Kidney epithelial cell (primary cell): ENCODE measurements at places on chromosomes 7 and 10. TPM values are rescaled to one million over a fixed set of nuclear protein-coding genes. Genes with fewer than 3 reads are reported as not detected.
A peak's percentile ranks its signal among the peaks of the same experiment; 100 is the strongest.

GRCh38 chr10:44779511-44779910, 131.6 kb upstream of the TMEM72 start:
- DNase-seq, result no peak

DNA sequence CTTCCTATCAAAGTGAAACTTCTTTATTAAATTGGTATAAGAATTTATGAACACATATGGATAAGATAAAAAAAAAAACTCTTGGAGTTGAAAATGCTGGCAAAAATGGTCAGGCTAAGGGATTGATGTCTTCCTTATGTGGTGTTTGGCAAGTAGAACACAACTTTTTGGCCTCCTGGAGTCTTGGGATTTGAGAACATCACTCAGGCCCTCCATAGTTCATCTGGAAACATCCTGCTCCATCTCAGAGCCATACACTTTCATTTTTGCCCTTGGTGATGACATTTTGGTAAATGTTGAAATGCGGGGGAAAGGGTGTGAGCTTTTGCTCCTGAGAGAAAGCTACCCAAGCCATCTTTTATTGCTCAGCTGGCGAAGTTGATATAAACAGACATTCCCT, 27.5 kb upstream of the BTBD16 start:
- no peak for DNase-seq

- DNase-seq, result no peak
Observed at GRCh38 chr10:16795410-16796073, 21.7 kb downstream of the RSU1 start.

- no peak for DNase-seq
Observed at GRCh38 chr7:41885078-41885477, 182.2 kb upstream of the INHBA start.

GRCh38 chr7:135602304-135602703, 44.6 kb downstream of the NUP205 start:
- DNase-seq, result no peak

DNA sequence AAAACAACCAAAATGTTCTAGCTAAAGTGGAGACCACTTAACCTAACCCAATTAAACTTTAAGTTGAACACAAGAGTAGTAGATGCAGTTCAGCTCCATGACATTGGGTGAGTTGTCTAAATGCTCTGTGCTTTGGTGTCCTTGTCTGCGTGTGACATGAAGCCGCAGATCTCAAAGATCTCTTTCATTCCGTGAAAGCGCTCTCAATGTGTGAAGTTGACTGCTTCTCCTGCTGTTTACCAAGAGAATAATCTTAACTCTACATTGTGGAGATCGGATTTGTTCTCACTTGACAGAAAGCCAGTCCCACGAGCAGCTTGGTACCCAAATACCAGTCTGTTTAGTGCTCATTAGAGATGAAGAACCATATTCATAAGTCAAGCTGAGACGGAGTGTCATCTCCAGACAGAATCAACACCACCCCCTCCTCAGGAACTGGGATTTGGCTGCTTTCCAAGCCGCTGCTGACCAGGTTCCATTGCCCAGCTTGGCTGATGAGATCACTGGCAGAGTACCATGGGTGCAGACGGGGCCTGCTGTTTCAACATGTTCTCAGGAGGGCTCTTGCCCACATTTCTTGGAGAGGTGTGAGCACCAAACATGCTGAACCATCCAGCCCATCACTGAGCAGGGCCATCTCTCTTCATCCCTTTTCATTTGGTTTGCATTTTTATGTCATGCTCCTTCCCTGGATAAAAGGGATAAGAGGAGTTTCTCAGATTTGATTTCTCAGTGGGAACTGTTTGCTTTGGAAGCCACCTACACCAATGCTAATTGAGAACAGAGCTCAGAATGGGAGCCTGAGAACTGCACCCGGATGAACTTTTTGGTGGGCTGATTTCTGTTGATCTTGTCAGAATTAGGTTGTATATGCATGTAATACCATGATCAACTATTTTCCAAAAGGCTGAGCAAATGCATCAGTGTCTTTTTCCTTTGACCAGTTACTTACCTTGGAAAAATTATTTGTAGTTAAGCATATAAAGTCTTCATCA, 95.8 kb upstream of the AGBL3 start:
- no peak for DNase-seq

DNA sequence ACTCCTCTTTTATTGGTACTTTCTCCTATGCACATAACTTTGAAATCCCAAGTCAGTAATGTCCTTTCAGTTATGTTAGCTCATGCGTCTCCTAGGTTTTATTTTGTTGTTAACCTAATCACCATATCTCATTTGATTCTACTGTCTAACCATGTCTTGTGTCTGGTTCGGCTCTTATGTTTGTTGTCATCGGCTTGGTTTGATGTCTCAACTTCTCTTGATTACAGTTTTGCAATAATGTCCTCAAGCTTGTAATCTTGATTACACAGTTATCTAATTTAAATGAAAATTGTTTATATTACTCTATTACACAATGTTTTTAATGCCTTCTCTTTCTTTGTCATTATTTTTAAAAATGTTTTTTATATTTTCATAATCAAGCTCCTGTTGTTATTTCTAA, 35.9 kb upstream of the SEMA3A start:
- DNase-seq, result no peak

- DNase-seq, result peak; percentile 92
Observed at GRCh38 chr7:116271963-116272886, 61.9 kb downstream of the TES start.

DNA sequence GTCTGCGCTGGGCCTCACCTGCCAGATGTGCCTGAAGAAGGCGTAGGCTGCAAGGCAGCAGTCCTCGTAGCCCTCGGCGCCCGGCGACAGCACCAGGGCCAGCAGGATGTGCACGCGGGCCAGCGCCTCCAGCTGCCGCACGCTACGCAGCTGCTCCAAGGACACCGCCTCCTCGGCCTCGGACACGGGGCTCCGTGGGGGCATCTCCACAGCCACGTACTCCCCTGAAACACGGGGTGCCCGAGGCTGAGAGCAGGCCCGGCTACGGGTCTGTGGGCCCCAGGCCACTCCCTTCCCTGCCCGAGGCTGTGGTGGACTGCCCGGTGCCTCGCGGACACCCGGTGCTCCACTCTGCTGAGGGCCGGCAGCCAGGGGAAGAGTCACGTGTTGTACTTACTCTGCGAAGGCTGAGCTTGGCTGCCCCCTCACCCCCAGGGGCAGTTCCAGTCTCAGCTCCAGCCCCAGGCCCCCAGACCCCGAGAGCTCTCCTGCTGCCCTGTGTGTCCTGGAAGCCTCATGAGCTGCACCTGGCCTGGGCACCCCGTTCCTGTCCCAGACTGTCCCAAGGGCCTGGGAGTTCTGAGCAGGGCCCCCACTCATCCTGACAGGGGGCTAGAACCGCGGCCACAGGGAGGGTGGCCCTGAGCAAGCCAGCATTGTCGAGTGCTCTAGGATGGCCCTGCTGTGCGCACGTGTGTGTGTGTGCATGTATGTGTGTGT, 62.8 kb downstream of the CFAP46 start:
- DNase-seq, result no peak

- DNase-seq, result no peak
Observed at GRCh38 chr7:81299711-81300110, 380.9 kb upstream of the SEMA3C start.

Gene NUPR2
- total RNA-seq, result 1.5 TPM in 1 of 2 replicates, not detected in the other

Gene SKIDA1
- total RNA-seq, result 0.27 and 1.5 TPM in 2 replicates

Gene KCND2
- 0.27 and 0.29 TPM in 2 replicates for total RNA-seq

Gene CACNA2D1
- 3.4 and 5.9 TPM in 2 replicates for total RNA-seq

Gene HOXA1
- 2.8 and 4.3 TPM in 2 replicates for total RNA-seq

Gene PDGFA
- total RNA-seq, result 65.6 and 92.4 TPM in 2 replicates
